Activated CD8-positive, alpha-beta T cell treated with anti-CD3 and anti-CD28 coated beads for 36 hours (primary cell): ENCODE measurements at places on chromosomes 6 and 20. TPM values are rescaled to one million over a fixed set of nuclear protein-coding genes. Genes with fewer than 3 reads are reported as not detected.

DNA sequence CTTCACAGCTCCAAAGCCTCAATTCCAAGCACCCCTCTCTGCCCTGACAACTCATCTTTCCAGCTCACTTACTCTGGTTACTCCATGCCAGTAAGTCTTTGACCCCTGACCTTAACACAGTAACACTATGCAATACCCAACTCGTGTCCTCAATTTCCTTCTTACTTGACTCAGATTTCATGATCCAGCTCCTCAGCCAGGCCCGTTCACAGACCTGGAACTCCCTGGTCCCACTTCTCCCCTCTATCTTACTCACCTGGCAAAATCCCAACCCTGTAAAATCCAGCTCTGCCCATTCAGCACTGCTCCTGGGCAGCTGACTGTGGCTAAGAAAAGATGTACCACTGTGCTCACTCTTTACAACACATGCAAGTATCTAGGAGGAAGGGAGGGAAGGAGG is 7.9 kb downstream of the GNL1 start:
- H3K4me3 ChIP-seq: no peak overlapping the region
- DNase-seq: no peak
- H3K27me3 ChIP-seq: no peaks in the 10 kb centered on the region
- peak overlapping the region; percentile 12 for H3K27ac ChIP-seq
- peaks cover 47% of the 10 kb centered on the region for H3K36me3 ChIP-seq

DNA sequence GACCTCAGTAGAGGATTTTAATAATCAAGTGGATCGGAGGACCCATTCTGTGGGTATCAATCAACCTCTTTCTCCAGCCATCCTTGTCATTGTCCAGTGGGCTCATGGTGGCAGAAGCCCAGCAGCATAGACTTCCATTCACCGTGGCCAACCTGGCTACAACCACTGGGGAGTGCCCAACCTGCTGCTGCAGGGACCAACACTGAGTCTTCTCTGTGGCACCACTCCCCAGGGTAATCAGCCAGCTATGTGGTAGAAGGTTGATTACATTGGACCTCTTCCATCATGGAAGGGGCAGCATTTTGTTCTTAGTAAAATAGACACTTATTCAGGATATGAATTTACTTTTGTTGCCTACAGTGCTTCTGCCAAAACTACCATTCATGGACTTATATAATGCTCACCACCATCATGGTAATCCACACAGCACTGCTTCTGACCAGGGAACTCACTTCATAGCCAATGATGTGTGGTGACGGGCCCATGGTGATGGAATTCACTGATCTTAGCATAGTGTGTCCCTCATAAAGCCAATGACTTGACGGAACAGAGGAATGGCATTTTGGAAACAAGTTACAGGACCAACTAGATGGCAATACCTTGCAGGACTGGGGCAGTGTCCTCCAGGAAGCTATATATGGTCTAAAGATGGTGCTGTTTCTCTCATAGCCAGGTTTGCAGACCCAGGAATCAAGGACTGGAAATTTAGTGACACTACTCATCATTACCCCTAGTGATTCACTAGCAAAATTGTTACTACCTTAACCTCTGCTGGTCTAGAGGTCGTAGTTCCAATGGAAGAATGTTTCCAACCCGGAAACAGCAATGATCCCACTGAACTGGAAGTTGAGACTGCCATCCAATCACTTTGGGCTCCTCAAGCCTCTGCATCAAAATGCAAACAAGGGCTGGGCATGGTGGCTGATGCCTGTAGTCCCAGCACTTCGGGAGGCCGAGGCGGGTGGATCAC is 7.6 kb downstream of the CD24 start:
- DNase-seq: no peak
- no peaks in the 10 kb centered on the region for H3K36me3 ChIP-seq
- H3K27ac ChIP-seq: no peak overlapping the region
- no peak overlapping the region for H3K4me3 ChIP-seq
- H3K27me3 ChIP-seq: peaks cover 19% of the 10 kb centered on the region
- no peaks in the 10 kb centered on the region for H3K4me1 ChIP-seq

- no peak overlapping the region for H3K27ac ChIP-seq
- DNase-seq: peak; percentile 33
- H3K4me3 ChIP-seq: no peak overlapping the region
- H3K4me1 ChIP-seq: no peaks in the 10 kb centered on the region
These were observed 899.4 kb upstream of the FLRT3 start for GRCh38 chr20:15236812-15237211.

DNA sequence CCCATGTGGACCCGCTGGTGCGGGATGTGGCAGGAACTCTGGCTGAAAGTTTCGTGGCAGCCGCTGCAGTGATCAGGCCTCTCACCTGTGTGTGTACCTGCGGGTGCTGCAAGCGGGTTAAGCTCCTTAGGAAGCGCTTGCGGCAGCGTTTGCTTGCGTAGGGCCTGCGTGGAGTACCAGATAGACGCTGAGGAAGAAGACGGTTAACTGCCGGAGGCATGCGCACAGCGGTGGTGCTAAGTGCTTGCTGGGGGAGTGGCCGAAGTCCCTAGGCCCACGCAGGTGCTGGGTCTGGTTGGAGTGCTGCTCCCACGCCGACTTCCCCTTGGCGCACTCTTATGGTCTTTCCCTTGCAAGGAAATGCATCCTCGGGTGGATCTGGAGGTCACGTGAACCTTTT is 23.0 kb downstream of the ZSCAN31 start:
- no peak overlapping the region for H3K4me3 ChIP-seq
- no peaks in the 10 kb centered on the region for H3K4me1 ChIP-seq
- no peaks in the 10 kb centered on the region for H3K36me3 ChIP-seq
- peaks cover 3% of the 10 kb centered on the region for H3K27me3 ChIP-seq
- DNase-seq: no peak

- peak overlapping the region; percentile 50 for H3K4me3 ChIP-seq
- peak overlapping the region; percentile 99 for H3K27ac ChIP-seq
- peaks cover 37% of the 10 kb centered on the region for H3K36me3 ChIP-seq
- DNase-seq: peak; percentile 86
These were observed 115.0 kb downstream of the IRF4 start for GRCh38 chr6:506508-506907.

GRCh38 chr6:90397929-90398674 is 101.5 kb upstream of the BACH2 start:
- peak overlapping the region; percentile 92 for H3K27ac ChIP-seq
- H3K27me3 ChIP-seq: no peaks in the 10 kb centered on the region
- no peaks in the 10 kb centered on the region for H3K36me3 ChIP-seq
- peaks cover 88% of the 10 kb centered on the region for H3K4me1 ChIP-seq
- DNase-seq: peak; percentile 95
- peak overlapping the region; percentile 6 for H3K4me3 ChIP-seq

GRCh38 chr6:75612434-75612833 is 10.8 kb downstream of the SENP6 start:
- H3K27me3 ChIP-seq: no peaks in the 10 kb centered on the region
- peaks cover 76% of the 10 kb centered on the region for H3K4me1 ChIP-seq

GRCh38 chr20:35290887-35291417 is 1.3 kb downstream of the FAM83C start:
- no peaks in the 10 kb centered on the region for H3K36me3 ChIP-seq
- no peak overlapping the region for H3K4me3 ChIP-seq
- DNase-seq: no peak
- no peak overlapping the region for H3K27ac ChIP-seq
- no peaks in the 10 kb centered on the region for H3K27me3 ChIP-seq
- peaks cover 2% of the 10 kb centered on the region for H3K4me1 ChIP-seq

GRCh38 chr6:155881826-155882526 is 426.3 kb upstream of the NOX3 start:
- no peaks in the 10 kb centered on the region for H3K27me3 ChIP-seq
- no peaks in the 10 kb centered on the region for H3K36me3 ChIP-seq
- peaks cover 22% of the 10 kb centered on the region for H3K4me1 ChIP-seq
- no peak overlapping the region for H3K27ac ChIP-seq
- no peak overlapping the region for H3K4me3 ChIP-seq

- H3K36me3 ChIP-seq: no peaks in the 10 kb centered on the region
- no peak overlapping the region for H3K4me3 ChIP-seq
- DNase-seq: no peak
- no peaks in the 10 kb centered on the region for H3K4me1 ChIP-seq
- peaks cover 14% of the 10 kb centered on the region for H3K27me3 ChIP-seq
These were observed 33.5 kb downstream of the PLG start for GRCh38 chr6:160735523-160735922.

DNA sequence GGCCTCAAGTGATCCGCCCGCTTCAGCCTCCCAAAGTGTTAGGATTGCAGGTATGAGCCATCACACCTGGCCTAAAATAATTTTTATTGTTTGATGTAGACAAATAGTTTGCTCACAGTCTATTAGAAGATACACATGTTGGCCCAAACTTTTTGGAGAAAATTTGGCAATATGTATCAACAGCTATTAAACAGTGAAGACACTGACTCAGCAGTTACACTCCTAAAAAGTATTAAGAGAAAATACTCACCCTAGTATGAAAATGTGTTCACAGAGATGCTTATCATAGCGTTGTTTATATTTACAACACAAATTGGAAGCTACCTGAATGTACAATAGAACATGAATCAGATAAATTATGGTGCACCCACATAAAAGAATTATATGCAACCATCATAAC is 173.1 kb downstream of the WDR27 start:
- H3K4me3 ChIP-seq: no peak overlapping the region
- DNase-seq: no peak
- H3K4me1 ChIP-seq: peaks cover 17% of the 10 kb centered on the region

DNA sequence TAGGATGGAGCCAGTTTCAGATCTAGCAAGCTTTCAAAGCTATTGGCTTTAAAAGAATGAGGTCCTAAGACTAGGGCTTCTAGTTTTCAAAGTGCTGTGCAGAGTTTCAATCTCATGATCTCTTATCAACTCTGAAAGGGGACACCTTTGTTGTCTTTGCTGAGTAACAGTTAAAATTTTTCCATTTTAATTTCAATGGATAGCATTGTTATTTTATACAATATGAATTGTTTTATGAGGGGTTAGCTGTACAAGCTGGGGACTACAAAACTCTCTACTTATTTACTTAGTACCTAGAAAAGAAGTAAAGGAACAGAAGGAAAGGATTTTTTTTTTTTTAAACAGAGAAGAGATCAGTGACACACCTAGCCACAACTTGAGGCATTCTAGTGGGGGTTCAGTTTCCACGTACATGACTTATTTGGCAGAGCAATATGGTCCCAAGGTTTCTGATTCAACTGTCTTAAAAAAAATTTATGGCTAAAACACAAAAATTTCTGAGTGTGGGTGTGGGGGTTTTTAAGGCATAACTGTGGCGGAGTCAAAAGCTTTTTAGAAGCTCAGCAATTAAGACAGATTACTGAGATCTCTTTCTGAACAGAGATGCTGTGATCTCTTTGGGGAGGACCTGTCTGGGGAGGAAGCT is 46.1 kb upstream of the JAG1 start:
- no peaks in the 10 kb centered on the region for H3K36me3 ChIP-seq
- DNase-seq: no peak
- H3K27ac ChIP-seq: no peak overlapping the region
- H3K4me3 ChIP-seq: no peak overlapping the region
- H3K4me1 ChIP-seq: no peaks in the 10 kb centered on the region

DNA sequence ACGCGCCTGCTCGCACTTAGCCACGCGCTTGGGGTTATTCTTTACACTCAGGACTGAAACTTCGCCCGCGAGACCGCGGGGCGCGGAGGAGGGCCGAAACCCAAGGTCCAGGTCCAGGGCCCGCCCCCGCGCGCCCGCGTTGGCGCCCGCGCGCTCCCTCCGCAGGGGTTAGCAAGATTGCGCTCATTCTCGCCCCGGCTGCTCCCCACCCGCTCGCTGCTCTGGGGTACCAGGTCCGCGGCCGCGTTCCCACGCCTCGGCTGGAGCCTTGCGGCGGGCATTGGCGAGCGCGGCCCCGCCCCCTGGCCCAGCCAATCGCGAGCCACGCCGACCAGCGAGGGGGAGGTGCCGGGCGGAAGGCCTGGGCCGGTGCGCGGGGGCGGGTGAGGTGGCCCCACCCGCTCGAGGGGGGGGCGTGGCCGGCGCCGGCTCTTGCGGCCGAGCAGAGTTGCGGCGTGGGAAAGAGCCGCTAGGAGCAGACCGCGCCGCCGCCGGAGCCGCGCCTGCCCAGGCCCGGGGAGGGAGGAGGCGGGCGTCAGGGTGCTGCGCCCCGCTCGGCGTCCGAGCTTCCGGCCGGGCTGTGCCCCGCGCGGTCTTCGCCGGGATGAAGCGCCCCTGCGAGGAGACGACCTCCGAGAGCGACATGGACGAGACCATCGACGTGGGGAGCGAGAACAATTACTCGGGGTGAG is at the start of gene HEY2:
Gene HEY2 (plus strand): TSS at position 460 of the 692 bp plus-strand sequence. CDS start 145 bp downstream, at position 605.
- H3K27me3 ChIP-seq: peaks cover 59% of the 10 kb centered on the region
- H3K4me1 ChIP-seq: peaks cover 27% of the 10 kb centered on the region
- peak; percentile 84 for DNase-seq
- no peaks in the 10 kb centered on the region for H3K36me3 ChIP-seq
- H3K27ac ChIP-seq: no peak within 1 kb of the TSS

DNA sequence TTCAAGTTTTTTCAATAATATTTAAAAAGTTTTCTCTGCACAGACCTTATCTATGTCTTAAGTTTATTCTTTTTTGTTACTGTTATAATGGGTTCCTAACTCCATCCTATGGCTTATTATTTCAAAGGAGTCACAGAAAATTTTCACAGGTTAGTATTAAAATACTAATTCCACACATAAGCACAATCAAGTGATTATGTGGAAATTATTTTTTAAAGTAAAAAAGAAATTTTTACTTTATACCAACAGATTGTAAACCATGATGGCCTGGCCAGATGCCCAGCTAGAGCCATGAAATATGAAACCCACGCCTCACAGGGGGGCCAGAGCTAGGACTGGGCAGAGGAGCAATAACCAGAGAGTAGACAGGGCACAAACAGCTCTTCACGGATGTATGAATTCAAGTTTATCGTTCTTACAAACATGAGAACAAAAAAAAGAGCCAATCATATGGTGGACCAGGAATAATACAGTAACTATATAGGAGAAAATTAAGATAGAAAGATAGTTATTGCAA is 34.0 kb downstream of the NUDT3 start:
- H3K36me3 ChIP-seq: no peaks in the 10 kb centered on the region
- H3K4me1 ChIP-seq: peaks cover 25% of the 10 kb centered on the region
- H3K27ac ChIP-seq: no peak overlapping the region
- no peaks in the 10 kb centered on the region for H3K27me3 ChIP-seq
- DNase-seq: no peak

DNA sequence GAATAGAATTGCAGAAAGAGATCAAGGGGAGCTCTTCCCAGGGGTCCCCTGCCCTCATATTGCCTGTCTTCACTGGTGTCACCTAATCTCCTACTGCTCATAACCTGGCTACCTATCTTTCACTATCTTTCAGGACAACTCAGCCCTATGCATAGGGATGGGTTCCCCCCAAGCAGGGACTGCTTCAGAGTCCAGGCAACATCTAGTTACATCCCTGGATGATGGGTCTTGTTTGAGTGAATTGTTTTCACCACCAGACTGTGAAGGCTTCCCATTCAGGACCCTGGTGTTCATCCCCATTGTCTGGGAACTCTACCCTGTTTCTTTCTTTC is 850 bp upstream of the HECA start:
- H3K4me1 ChIP-seq: peaks cover 58% of the 10 kb centered on the region
- peaks cover 29% of the 10 kb centered on the region for H3K36me3 ChIP-seq
- no peaks in the 10 kb centered on the region for H3K27me3 ChIP-seq
- peak overlapping the region; percentile 45 for H3K27ac ChIP-seq
- peak overlapping the region; percentile 8 for H3K4me3 ChIP-seq
- no peak for DNase-seq

GRCh38 chr20:63618291-63618980 is 8.5 kb downstream of the GMEB2 start:
- peaks cover 12% of the 10 kb centered on the region for H3K4me1 ChIP-seq
- H3K36me3 ChIP-seq: peaks cover 10% of the 10 kb centered on the region
- H3K27ac ChIP-seq: no peak overlapping the region
- no peak overlapping the region for H3K4me3 ChIP-seq
- H3K27me3 ChIP-seq: no peaks in the 10 kb centered on the region

Gene INSM1
- 0.76 TPM for total RNA-seq

Gene RAB22A
- total RNA-seq: 9.0 TPM

Gene NKX2-2
- not detected for total RNA-seq

Gene RBCK1
- total RNA-seq: 122 TPM

Gene HSF2
- 22.4 TPM for total RNA-seq

Gene LST1
- 43.6 TPM for total RNA-seq
